ENCODE measurements at places on chromosomes 3 and 15.

DNA sequence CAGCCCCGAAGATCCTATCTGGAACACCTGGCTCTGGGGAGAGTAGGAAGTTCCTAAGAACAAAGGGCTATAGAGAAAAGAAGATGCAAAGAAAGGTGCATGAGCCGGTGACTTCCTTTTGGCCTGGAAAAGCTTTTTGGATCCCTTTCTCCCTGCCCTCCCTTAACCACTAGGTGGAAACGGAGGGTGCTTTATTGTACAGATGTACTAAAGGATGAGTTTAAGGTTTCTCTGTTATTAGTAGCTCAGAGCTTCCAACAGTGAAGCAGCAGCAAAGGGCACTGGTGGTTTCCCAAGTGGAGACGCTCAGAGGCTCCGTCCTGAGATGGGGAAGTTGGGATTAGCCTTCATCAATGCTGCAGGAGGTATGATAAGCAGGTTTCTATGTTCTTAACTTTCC lies 5.9 kb upstream of the ADGRG7 start:
- DNase-seq: no peak

GRCh38 chr3:69961706-69962439 lies 37.7 kb upstream of the SAMMSON start:
- DNase-seq: no peak

DNA sequence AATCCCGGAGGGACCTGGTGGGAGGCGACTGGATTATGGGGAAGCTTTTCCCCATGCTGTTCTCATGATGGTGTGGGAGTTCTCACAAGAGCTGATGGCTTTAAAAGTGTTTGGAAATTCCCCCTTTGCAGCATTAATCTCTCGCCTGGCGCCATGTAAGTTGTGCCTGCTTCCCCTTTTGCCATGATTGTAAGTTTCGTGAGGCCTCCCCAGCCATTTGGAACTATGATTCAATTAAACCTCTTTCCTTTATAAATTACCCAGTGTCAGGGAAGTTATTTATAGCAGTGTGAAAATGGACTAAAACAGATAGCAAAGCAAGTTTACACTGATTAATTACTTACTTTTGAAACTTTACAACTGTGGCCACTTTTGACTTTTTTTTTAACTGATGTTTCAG lies 10.6 kb upstream of the U2SURP start:
- no peak for DNase-seq

GRCh38 chr3:141257961-141258360 lies 26.3 kb downstream of the PXYLP1 start:
- DNase-seq: peak; percentile 23

GRCh38 chr3:99834211-99834957 lies 16.7 kb downstream of the CMSS1 start:
- DNase-seq: no peak
